ENCODE measurements at places on chromosomes 16 and 17.
A peak's percentile ranks its signal among the peaks of the same experiment; 100 is the strongest.

GRCh38 chr16:26178298-26178697 is 486.5 kb downstream of the HS3ST4 start:
- no peak for DNase-seq

DNA sequence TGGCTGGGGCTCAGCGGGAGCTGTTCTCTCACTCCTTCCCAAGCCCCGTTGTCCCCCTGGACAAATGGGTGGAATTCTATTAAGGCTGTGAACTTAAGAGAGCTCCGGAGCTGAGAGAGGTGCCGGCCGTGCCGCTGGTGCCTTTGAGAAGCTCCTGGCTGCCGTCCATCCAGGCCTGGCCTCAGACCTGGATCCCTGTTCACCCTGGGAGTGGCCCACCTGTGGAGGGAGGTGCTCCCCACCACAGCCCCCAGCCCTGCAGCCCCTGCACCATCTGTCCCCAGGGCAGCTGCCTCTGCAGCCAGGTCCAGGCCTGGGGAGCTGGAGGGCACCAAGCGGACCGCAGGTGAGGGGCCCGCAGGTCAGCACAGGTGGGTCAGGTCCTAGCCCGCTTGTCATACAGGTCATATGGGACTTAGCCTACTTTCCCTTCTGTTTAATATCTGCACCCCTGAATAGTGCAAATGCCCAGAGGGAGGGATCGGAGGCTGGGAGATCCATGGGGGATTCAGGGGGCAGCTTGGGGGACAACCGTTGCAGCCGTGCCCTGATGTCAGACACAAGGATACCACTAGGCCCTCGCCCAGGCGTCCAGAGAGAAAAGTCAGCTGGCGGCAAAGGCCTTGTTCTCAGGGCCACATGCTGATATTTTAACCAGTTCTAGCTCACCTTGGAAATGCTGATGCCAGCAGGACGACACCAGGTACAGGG is 15.2 kb upstream of the METRNL start:
- DNase-seq = no peak

GRCh38 chr17:2388683-2389055 is 12.2 kb downstream of the MNT start:
- no peak for DNase-seq

- DNase-seq = no peak
These were observed 142.9 kb upstream of the NUDT7 start for GRCh38 chr16:77579351-77579891.

DNA sequence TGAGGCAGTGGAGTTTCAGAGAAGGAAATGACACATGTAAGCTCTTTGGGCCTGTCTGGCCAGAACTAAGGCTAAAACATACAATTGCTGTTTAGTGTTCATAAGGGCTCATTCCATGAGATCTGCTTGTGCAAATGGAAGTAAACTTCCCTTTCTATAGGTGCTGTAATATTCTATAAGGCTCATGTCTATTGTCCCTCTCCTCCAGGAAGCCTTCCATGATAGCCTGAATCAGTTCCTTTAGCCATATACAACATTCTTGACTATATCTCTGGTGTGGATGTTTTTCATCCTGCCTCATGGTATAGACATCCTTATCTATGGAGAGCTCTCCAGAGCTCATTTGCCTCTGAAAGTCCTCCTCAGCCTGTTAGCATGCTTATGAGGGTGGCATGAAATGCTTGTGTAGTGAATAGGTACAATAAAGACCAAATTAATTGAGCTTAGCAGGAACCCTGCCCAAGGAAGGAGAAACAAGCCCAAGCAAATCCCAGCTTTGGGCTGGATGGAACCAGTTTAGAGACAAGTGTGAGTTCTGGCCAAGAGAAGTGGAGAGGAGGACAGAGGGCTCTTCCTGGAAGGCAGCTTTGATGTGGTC is 1.6 kb upstream of the ETV4 start:
- no peak for DNase-seq

DNA sequence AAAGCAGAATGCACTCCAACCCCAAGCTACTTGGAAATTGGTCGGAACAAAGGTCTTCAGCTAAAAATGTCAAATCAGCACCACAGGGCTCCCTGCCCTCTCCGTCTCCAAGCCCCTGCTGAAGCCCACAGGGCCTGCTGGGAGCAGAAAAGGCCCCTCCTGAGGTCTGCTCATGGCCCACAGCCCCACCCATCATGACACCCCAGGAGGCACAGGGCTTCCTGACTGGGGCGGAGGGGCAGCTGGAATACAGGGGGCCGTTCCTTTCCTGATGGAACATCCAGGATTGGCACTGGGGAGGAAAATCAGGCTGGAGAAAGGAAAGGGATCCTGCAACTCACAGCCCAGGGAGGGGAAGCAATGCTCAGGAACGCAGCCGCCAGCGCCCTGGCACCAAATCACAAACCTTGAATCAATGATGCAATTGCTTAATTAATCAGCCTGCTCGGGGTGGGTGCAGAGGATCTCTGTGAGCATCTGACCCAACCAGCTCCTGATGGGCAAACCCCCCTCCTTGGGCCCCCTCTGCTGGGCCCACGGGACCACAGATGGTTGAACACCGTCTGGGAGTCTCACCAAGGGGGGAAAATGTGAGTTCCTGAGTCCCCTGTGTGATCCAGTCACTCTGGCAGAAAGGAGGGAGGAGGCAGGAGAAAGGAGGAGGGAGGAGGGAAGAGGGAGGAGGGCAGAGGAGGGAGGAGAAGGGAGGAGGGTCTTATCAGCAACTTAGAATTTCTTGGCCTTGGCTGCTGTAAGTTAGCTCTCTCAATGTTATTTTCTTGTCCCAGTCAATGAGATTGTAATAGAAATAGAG is 155.5 kb downstream of the ZNF423 start:
- no peak for DNase-seq

DNA sequence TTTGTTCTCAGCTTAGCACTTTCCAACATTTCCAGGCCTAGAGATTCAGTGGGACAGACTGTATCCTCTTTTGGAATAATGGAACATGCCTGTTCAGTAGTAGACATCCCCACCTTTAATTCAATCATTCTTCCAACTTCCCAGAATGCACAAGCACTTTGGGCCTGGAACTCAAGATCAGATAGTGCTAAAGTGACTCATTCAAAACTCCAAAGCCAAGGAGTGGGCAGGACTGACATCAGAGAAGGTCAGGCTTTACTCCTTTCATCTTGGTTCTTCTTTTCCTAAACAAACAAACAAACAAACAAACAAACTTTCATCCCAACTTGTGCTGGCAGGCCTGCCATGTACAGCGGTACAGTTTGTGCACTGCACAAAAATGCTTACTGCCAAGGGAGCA is 172.0 kb downstream of the AXIN2 start:
- no peak for DNase-seq

DNA sequence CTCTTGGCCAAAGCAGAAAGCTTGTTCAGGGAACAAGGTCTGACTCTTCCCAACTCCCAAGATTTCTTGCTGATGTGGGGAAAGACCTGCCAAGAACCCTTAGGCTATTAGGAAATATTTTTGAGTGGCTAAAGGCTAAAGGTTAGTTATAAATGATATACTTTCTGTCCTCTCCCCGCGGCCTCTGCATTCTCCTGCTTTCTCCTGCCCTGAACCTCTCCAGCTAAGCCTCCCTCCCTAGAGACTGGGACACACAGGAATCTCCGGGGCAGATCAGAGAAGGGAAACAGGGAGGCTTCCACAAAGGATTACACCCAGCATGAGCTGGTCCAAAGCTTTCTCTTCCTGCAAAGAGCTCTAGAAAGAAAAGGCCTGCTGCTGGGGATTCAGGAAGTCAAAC is 2.3 kb downstream of the SLC43A2 start:
- no peak for DNase-seq

GRCh38 chr16:66287416-66287815 is 79.1 kb upstream of the CDH5 start:
- no peak for DNase-seq

DNA sequence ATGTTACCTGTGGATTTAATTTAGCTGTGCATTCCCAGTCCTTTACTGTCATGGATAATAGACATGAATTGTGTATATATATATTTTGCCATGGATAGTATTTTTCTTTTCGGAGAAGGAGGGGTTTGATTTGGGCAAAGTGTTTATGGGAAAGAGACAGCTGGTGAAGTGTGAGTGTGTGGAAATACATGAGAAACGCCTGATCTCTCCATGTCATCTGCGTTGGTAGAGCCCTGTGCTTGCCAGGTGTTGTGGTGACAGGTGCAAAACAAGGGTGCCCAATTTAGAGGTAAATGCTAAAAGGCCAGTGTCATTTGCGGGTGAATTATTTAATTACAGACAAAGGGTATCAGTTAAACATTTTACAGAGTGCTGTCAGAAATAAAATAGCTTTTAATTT is 23.4 kb downstream of the NDEL1 start:
- DNase-seq = no peak

DNA sequence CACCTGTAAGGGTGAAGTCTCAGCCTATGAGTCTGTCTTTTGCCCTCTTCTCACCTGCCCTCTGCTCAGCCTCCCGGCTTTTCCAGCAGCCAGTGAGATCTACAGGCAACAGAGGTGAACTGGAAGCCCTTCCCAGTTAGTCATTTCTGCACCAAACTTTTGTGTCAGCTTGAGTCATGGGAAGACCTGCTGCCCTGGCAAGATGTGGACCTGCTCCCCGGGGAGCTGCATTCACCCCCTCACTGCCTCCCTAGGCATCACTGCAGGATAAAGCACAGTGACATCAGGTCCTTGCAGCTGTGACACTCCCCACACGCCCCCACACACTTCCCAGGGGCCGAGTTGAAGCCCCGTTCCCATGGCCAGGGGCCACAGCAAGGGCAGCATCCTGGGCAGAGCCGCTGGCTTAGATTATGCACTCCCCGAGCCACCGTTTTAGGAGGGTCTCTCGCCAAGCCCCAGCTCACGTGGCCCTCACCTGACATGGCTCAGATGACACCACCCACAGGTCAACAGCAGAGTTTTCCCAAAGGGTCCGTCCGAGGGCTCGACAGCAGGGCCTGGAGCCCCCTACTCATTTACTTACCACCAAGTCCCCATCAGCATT is 6.5 kb upstream of the ABR start:
- DNase-seq = no peak

GRCh38 chr17:79171188-79171587 is 96.6 kb downstream of the ENGASE start:
- DNase-seq = no peak

DNA sequence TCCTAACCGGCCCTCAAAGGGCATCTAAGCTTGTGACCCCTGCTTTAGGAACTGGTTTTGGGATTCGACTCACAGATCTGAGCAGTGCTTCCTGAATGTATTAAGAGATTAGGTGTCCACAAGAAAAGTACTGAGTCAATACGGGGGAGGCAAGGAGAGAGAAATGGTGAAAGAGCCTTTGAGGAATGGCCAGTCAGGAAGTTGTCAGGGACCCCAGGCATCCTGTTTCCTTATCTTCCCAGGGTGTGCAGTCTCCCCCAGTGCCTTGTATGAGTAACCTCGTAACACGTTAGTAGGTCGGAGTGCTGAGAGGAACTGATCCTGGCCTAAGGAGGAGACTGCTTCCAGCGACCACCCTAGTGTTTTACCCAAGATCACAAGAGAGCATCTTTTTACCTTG is 16.4 kb upstream of the TMED6 start:
- DNase-seq = no peak

DNA sequence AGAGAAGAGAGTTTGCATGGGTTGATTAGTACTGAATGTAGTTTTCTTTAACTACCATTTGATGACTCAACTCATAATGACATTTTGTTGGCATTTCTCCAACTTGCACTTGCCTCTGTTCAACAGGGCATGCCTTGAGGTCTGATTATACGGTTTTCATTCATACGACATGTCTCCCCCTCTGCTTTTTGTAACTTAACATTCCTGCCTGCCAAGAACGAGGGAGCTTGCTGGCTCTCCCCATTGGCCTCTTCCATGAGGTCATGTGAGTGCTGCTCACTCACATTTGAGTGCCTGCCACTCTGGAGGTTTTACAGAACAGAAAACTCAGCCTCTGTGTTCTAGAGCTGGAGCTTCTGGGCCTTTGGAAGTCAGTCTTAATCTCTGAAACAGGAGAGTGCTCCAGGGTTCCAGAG is 19.7 kb downstream of the MAP2K6 start:
- no peak for DNase-seq

DNA sequence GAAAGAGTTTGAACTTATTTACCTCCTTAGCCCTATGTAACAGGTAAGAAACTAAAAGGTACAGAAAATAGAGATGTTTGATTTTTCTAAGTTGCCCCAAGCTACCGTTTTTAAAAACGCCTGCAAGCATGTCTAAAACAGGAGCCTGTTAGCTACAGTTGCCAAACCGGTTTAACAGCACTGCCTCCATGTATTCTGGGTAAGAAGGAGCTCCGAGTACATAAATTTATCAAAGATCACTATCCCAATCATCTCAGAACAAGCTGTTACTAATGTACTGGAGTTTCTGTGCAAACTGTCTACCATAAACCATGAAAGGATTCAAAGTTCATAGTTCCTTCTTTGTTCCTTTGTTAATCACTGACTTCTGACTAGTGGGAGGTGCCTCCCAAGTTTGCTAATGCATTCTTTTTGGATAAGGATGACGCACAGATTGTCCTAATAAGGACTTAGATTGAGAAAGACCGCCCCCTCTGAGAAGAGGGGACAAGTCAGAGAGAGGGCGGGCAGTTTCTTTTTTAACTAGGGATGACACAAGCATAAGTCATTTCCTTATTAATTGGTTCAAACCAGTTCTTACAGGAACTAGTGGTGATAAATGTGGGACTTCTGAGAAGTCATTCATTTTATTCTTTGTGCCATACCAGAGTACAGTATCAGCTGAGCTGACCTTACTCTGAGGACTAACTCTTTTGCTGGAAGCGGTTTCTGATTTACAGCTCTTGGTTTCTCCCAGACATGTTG is 55.3 kb downstream of the TUBD1 start:
- DNase-seq = peak; percentile 82

DNA sequence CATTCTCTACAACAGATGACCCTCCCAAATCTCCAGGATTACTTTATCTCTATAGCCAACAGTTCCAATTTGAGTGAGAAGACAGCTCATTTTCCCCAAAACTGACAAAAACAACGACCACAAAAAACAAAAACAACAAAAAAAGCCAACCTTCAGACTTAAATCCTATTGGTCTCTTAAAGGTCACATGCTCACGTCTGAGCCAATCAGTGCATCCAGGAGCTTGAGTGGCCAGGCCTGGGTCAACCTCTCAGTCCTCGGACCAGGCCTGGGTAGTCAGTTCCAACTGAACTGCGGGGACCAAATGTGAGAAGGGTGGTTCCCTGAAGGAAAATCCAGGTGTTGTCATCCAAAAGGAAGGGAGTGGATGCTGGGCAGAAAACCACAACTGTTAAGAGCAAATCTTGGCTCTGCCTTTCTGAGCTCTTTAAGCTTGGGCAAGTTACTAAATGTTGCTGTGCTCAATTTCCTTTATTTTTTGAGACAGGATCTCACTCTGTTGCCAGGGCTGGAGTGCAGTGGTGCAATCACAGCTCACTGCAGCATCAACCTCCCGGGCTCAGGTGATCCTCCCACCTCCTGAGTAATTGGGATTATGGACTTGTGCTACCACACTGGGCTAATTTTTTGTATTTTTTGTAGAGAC is 43.0 kb upstream of the MSI2 start:
- no peak for DNase-seq

DNA sequence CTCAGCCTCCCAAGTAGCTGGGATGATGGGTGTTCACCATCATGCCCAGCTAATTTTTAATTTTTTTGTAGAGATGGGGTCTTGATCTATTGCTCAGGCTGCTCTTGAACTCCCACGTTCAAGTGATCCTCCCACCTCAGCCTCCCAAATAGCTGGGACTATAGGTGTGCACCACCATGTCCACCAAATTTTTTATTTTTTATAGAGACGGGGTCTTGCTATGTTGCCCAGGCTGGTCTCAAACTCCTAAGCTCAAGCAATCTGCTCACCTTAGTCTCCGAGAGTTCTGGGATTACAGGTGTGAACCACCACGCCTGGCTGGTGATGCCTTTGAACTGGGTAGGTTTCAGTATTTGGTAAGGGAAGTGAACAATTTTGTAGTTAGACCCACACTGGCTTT is 30.1 kb downstream of the FA2H start:
- DNase-seq = no peak

All from SHP77 treated with DMSO at 0.1 percent for 48 hours (cell line).